Stimulated activated CD8-positive, alpha-beta memory T cell treated with anti-CD3 and anti-CD28 coated beads, Interleukin-7, amount 100 ng/mL, for 48 hours (primary cell): ENCODE measurements at places on chromosomes 3 and 15.

DNA sequence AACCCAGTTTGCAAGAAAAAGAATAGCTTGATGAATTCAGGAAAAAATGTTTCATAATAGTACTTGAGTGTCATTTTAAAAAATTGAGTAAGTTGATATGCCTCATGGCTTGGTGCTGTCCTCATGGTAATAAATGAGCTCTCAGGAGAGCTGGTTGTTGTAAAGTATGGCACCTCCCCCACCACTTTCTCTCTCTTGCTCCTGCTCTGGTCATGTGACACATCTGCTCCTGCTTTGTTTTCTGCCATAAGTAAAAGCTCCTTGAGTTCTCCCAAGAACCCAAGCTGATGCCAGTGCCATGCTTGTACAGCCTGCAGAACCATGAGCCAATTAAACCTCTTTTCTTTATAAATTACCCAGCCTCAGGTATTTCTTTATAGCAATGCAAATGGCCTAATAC, 108.8 kb upstream of the CRBN start:
- DNase-seq = no peak

GRCh38 chr3:117553461-117553860, 843.9 kb downstream of the TUSC7 start:
- no peak for DNase-seq

- no peak for DNase-seq
These were observed 16.2 kb downstream of the RBP2 start for GRCh38 chr3:139460076-139460475.

DNA sequence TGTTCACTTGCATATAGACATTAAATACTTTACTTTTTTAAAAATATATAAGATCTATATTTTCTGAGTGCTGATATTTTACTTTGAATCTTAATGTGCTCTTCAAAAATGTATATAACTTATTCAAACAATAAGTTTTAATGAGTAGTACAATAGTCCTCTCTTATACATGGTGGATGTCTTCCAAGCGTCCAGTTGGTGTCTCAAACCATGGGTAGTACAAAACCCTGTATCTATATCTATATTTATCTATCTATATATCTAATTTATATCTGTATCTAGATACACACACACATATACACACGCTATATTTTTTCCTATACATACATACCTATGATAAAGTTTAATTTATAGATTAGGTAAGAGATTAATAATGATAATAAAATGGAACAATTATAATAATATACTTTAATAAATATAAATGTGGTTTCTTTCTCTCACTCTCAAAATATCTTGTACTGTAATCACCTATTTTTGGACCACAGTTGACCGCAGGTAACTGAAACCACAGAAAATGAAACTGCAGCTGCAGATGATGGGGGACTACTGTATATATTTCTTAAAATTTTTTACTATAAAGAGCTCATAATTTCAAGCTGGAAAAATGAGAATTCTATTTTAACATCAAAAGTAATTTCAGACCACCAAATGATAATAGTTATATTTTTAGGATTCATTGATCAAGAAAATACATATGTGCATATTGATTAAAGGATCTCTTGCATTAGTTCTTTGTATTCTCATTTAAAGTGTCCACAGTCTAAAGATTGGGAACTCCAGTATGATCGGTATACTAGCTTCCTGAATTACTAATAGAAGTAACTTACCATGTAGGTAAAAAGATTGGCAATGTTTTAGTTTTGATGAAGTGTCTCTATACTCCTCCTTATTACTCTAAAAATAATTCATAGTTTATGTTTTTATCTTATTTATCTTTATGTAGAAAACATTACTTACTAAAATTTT, 215.1 kb upstream of the MLF1 start:
- no peak for DNase-seq

DNA sequence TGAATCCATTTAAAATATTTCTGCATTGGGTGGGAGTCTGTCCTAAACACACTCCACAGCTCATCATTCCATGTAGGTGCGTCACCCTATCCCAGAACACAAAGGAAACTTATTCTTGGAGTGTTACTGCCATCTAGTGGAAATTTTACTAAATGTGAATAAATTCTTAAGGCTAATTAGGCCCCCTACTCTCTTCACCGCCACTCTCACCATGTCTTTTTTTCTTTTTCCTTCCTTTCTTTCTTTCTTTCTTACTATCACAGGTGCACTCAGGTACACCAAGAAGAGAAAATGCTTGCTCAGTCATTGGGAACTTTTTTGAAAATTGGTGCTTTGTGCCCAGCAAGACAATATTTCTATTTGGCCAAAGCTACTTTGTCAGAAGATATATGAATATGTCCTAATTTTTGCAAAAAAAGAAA, 26.4 kb upstream of the ATP8B4 start:
- DNase-seq = no peak
